Smooth muscle cell of the coronary artery (primary cell): ENCODE measurements at places on chromosomes 2 and 18. TPM values are rescaled to one million over a fixed set of nuclear protein-coding genes. Genes with fewer than 3 reads are reported as not detected.

UGT1A1 gene
- total RNA-seq: not detected in 2 replicates

ASB18 gene
- total RNA-seq: not detected in 2 replicates

GTF2A1L gene
- total RNA-seq: 0.12 and 0.98 TPM in 2 replicates

COLEC12 gene
- 49.6 and 58.5 TPM in 2 replicates for total RNA-seq

KCNK3 gene
- 0.23 and 1.1 TPM in 2 replicates for total RNA-seq
